ENCODE measurements at places on chromosomes 13 and 19.

- no peak for DNase-seq
These were observed 16.7 kb upstream of the PLPP2 start for GRCh38 chr19:307793-308420.

DNA sequence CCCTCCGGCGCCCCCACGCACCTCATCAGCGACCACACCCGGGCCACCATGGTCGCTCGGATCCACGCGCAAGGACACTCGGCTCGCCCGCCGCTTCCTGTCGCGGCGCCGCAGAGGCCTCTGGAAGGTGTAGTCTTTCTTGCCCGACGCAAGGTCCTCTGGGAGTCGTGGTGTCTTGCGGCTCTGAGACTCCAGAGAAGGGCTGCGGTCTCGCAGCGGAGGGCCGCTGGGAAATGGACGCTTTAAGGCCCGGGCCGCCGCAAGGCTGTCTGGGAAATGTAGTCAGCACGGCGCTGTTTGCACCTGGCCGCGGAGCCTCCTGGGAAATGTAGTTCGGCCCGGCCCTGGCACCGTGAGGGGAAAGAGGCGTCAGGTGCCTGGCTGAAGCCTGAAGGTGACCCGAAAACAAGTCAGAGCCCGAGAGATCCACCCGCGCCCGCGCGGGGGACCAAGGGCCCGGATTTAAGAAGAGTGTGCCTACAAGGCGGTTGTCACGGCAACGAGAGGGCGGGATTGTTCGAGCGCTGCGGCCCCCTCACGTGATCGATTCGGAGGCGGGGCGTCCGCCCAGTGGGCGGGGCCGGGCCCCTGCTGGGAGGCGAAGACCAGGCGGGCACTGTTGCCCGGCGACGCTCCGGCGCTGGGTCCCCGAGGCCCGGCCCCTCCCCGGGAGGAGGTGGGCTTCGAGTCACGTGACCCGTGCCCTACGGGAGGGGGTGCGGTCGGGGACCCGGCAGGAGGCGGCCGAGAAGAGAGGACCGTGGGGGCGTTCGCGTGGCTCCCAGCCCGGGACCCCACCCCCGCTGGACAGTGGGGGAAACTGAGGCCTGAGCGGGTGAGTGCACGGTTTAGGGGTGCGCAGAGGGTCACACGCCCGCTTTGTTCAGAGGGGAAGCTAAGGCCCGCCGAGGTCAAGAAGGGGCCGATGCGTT lies at the start of the genes HSD11B1L and MICOS13:
Gene HSD11B1L, plus strand, starts transcription at position 591 of the 932 bp plus-strand sequence. CDS start 3,806 bp downstream, outside the sequence.
Gene MICOS13, minus strand, starts transcription at position 80 of the 932 bp plus-strand sequence. Its CDS starts 30 bp downstream, at position 50.
- DNase-seq: peak; percentile 94

DNA sequence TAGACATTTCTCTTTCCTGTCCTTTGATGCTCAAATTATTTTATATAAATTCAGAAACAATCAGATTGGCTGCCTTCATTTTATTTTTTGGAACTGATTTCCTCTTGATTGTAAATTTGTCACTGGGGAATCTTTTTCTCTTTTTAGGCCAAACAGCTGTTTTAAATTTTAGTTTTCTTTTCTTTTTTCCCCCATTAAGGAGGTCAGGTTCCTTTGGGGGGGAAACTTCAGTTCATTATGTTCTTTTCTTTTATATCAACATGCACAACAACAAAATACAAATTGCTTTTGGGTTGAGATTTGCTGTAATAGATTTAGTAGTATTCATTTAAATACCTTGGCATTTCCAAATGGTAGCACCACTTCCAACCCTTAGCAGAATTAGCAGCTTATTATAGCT lies 264.8 kb upstream of the SPRY2 start:
- DNase-seq: no peak

DNA sequence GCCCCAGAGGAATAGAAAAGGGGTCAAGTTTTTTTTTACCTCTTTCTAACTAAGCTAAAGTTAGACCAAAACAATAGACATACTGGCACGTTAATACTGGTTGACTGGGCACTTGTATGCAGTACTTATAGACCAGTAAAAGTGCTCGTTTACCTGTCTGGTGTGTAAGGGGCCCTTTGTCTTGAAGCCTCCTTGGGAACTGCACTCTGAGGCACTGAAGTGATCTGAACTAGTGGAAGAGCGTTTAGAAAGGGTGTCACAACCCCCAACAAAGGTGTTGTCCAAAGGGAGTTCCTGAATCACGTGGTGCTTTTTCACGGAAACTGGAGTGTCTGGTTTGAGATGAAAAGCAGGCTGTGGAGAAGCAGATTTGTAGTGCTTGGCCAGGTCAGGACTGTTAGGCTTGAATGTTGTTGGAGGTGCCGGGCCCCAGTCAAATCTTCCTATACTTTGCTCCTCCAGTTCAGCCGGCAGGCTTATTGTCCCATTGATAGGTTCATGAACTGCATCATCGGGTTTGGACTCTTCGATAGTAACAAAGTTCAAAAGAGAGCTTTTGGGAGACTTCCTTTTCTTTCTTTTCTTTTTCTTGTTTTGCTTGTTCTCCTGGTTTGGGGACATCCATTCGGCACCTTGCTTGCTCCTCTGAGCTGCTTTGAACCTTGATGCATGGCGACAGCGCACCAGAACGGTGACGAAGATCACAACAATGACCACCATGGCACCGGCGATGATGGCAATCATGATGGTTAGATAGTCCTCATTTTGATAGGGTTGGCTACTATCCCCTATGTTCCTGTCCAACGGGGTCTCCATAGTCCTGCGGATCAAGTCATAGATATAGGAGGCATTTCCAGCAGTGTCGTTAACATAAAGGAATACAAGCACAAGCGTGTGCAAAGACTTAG lies 4.6 kb downstream of the PCDH9 start:
- no peak for DNase-seq

DNA sequence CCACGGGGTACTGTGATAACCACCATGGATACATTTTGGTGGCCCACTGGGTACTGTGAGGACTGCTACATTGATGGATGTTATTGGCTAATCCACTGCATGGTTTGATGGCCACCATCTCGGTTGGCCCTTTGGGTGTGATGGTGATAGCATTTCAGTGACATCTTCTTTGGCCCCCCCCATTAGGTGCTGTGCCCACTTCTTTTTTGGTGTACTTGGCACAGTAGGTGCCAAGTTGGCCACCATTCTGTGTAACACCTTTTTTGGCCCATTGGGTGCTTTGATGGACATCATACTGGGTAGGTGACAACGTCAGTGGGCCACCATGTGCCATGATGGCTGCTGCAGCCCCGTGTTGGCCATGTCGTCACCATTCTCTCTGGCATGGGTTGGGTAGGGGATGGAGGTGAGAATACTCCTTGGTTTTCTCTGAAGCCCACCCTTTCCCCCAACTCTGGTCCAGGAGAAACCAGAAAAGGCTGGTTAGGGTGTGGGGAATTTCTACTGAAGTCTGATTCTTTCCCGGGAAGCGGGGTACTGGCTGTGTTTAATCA lies 9.2 kb downstream of the FOXA3 start:
- DNase-seq: no peak

DNA sequence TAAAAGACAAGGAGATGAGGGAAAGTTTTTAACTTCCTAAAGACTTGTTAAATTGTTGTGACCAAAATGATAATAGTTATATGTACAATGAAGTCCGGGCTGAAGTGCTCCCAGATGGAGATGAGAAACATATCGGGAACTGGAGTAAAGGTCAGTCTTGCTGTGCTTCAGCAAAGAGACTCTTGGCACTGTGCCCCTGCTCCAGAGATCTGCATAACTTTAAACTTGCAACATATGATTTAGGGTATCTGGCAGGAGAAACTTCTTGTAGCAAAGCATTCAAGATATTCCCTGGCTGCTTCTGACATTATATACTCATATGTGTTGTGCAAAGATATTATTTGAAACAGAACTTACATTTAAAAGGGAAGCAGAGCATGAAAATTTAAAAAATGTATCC lies 786.6 kb upstream of the SLITRK6 start:
- DNase-seq: no peak

DNA sequence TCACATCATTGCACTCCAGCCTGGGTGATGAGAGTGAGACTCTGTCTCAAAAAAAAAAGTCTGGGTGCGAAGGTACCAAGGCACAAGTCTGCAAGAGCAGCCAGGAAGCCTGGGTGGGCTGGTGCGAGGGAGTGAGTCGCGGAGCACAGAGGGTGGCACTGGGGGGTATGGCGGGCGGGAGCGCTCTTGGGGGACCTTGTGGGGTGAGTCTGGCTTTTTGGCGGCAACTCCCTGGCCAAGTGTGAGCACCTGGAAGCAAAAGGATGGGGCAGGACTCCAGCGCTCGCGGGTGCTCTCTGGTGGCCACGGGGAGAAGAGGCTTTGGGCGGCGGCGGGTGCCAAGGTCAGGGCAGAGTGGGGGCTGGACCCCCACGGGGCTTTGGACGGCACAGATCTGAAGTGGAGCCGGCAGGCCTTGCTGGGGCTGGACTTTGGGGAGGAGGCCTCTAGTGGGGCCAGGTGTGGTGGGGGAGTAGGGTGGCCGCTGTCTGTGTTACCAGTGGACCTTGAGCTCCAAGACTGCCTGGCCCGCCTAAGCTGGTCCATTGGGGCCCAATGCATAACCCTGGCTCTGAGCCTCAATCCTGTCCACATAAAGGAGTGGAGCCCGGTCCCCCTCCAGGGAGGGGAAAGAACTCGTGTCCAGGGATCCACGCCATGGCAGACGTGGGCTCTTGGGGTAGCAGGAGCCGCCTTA lies 1.6 kb downstream of the P2RY11 start:
- no peak for DNase-seq
